GM06990 (cell line): ENCODE measurements at places on chromosomes 5 and 9.

DNA sequence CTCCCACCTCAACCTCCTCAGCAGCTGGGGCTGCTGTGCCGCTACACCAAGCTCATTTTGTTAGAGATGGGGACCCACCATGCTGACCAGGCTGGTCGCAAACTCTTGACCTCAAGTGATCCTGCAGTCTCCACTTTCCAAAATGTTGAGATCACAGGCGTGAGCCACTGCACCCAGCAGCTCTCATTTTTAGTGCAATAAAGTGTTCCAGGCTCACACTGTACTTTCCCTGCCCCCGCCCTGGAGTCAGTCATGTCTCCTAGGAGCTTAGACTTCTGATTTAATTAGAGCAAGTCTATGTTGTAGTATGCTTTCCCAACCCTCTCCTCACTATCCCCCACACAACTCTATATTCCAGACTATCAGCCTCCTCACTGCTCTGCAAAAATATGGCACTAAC lies 238.0 kb upstream of the ACTBL2 start:
- DNase-seq = no peak

DNA sequence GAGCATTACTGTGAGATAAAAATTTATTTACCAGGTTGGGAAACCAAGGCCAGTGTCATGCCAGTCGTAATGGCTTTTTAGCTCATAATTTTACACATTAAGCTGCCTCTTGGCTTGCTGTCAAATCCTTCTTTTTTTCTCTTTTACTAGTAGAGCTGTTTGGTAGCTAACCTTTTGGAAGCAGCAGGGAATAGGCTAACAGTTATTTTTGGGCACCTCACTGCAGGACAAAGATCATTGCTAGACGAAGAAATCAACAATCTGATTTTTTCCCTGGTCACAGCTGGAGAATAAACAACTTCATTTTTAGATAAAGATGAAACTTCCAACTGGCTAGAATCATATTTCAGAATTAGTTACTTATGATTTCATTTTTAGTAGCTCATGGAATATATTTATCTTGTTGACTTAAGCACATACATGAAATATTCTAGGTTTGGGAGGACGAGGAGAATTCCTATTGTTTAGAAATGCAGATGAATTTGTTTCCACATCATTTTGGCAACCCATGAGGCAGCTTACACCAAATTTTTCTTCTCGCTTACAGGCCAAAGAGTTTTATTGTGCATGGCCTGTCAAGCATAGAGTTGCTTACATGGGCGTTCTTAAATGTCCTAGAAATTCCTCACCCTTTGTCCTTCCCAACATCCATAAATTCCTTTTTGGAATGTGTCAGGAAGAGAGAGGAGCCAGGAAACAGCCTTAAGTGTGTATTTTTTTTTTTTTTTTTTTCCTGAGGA lies 19.6 kb downstream of the TNC start:
- no peak for DNase-seq

DNA sequence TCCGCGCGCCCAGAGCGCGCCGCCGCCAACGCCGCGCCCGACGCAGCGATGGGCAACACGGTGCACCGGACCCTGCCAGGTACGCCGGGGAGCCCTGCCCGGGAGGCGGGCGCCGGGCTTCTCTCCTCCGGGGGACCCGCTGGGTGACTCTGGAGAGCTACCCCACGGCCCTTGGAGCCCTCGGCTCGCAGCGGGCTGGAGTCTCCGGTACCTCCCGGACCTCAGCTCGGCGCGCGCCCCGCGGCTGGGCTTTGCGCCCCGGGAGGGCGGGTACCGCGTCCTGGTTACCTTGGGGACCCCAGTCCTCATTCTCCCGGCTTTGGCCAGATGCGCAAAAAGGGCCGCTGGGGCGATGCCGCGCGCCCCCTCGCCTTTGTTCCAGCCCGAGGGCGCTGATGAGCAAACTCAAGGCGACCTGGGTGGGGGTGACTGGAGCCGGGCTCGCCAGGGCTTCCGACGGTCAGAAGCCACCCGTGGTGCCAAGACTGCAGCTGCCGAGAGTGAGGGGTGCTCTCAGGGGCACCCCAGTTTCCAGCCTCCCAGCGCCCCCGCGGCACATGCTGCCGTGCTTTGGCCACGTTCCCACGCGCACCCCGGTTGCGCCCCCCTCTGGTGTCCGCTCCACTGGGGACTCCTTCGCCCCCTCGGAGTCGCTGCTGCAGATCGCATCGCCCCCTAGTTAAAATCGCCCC lies 442 bp downstream of the NEURL1B start:
- peak; percentile 25 for DNase-seq

DNA sequence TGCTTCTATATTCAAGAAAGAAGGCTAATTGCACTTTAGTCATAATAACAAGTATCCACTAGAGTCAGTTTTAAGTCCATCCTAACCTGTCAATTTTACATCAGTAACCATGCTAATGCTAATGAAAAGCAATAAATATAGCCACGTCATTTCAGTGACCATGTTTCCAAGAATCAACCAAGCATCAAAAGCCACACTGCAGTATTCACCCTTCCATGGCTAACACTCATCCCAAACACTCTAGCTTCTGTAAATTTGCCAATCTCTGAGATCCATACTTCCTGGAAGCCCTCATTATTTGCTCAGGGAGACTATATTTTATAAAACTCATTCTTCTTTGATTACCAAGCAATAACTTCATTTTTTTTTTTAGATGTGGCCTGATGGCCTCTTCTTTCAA lies 712.0 kb downstream of the CETN3 start:
- DNase-seq = no peak

GRCh38 chr5:153883854-153884611 lies 154.7 kb downstream of the FAM114A2 start:
- DNase-seq = no peak
